HCT116 (cell line): ENCODE measurements at places on chromosomes 7 and 10. TPM values are rescaled to one million over a fixed set of nuclear protein-coding genes. Genes with fewer than 3 reads are reported as not detected.
A peak's percentile ranks its signal among the peaks of the same experiment; 100 is the strongest.

DNA sequence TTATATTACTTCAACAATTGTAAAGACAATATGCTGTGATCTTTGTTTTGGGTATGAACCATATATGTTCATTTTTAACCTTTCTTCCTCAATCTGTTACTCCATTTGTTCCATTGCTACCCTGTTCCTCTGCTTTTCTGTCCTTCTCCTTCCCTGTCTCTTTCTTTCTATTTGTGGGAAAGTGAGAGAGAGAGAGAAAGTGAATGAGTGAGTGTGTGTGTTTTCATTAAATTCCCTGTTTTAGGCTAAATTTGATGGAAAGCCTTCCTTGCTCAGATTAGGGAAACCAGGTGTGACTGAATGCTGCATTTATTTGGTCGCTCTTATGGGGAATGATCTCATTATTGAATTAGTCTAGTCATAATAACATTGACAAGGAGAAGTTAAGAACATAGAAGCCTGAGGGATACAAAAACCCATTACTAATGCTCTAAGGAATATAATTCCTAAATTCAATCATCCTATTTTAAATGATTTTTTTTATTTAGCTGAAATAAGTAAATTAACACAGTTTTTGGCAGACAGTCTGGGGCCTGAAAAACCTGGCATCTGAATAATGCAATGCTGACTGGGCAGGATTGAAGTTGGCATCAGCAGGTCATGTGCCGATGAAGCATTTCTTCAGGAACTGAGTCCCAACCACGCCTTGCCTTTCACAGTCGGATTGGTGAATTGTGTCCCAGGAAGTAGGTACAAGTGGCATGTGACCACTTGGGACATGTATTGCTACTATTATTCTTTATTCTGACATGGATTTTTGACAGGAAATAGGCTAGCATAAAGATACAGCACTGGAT, 117.6 kb upstream of the LRGUK start:
- no peak for DNase-seq

Gene FGF8
- total RNA-seq: 2.7 TPM

DNA sequence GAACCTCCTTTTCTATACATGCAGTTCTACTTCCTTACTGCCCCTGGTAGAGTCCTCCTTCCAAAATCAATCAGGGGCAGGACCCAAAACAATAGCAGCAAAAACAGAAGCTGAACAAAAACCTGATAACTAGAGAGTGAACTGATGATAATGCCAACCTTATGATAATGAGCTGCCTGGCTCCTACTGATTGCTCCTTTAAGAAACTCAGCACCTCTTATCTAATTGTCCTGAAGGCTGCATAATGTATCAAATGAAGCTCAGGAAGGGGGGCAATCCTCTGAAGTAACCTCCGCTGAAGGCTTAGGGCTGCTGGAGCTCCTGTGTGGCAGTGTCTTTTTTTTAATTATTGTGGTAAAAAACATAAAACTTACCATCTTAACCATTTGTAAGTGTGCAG, 257.0 kb downstream of the PHTF2 start:
- DNase-seq: no peak

Gene UTF1
- not detected for total RNA-seq

- no peak for DNase-seq
Observed at GRCh38 chr10:131908151-131908550, 7.3 kb downstream of the PPP2R2D start.

DNA sequence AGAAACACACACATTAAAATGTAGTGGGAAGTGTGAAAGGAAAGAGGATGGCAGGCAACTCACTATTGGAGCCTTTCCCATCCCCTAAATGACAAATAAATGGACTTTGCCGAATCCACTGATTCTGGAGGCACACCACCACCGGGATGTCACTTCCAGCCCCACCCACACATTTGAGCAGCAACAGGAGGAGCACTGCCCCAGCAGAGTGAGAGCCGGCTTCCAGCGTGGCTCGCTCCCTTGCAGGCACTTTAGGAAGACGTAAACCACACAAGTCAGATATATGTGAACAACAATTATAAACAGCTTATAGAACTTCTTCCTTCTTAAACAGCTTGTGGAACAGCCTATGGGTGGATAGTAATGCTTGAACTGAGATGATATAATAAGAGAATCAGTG, 191.0 kb downstream of the DGKI start:
- DNase-seq: no peak

DNA sequence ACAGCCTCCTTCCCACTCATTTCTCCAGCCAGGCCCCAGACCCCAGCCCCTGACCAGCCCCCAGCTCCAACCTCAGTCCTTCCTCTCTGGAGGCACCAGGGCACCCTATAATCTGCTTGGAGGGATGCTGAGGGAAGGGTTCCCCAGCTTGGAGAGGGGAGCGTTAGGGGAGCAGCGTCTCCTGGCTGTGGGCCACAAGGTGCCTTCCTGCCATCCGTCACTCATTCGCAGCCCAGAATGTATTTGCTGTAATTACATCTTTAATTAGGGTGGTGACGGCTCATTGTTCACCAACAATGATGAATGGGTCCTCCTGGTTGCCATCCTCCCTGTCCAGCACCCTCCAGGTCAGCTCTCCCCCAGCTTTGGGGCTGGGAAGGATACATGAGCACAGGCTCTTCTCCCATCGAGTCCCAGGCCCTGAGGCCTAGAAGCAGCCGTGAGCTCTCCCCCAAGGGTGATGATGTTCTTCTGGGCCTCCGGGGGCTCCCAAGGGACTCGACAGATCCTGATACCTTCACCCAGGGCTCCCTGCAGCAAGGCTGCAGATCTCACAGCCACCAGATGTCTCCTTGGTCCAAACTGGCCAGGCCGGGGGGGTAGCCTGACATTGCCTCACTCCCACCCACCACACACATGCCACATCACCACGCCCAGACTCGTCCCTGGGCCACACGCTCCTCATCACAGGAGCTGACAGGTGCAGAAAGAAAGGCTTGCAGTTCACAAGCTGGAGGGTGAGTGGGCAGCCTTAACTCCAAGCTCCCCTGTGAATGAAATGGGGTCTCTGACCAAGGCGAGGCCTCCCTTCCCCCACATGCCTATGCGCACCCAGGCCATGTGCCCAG, 26.8 kb downstream of the POLL start:
- no peak for DNase-seq

DNA sequence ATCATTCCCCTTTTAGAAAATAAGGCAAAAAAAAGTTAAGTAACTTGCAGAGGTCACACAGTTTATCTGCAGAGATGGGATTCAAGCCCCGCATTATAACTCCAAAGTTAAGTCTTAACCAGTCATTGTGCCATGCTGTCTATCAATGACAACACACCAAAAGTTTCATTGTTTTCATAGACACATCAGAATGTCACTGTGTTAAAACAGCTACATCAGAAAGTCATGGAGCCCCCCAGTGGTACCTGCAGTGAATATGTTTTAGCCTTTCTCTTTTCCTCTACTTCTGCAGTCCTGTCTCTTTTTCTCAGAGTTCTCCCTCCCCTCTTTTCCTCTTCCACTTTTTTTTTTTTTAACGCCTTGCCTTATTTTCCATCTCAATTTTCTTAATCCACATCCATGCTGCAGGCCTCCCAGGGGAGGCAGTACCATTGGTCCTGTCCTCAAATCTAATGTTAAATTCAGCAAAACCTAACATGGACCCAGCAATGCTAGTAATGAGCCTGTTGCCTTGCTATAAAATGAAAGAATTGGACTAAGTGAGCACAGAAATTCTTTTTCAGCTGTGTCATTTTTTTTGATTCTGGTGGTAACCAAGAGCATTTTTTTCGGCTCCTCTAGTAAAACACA, 3.8 kb upstream of the NRCAM start:
- peak; percentile 4 for DNase-seq

- no peak for DNase-seq
Observed at GRCh38 chr7:157477550-157478212, 140.9 kb downstream of the DNAJB6 start.

Gene C7orf57
- 0.15 TPM for total RNA-seq

- DNase-seq: no peak
Observed at GRCh38 chr7:138382862-138383565, 77.0 kb upstream of the TRIM24 start.

Gene GOLGA7B
- 1.0 TPM for total RNA-seq

- no peak for DNase-seq
Observed at GRCh38 chr10:4194231-4194630, 409.2 kb upstream of the KLF6 start.

DNA sequence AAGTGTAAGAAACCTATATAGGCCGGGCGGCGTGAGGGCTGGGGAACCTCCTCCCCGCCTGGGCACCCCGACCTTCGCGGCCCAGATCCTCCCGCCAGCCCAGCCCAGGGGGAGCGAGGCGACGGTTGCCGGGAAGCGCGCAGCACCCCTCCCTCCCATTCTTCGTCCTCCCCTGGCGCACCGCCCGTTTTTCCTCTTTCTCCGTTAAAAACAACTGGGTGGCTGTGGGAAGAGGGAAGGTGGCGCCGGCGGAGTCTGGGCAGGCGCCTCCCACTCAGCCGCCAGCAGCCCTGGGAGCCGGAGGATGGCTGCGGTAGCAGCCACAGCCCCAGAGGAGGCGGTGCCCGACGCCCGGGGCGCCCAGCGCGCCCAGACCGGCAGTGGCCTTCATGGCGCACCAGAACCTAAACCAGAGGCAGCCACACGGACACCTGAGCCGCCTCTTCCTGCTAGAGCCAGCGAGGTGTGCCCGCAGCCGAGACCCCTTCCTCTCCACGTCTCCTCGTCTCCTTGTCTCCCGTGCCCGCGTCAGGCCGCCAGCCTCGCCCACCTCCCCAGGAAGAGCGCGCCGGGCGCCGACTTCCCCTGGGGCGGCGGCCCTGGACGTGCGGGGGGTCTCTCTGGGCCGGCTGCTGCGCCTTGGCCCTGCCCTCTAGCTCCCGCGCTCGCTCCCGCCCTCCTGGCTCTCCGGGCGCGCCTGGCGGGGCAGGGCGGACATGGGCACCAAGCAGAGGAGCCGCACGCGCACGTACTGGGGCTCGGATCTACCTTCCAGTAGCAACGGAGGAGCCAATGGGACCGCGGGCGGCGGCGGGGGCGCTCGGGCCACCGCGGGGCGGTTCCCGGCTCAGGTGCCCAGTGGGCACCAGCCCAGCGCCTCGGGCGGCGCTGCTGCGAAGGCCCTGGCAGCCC, 32.8 kb upstream of the SFTPD start:
- peak; percentile 23 for DNase-seq

GRCh38 chr7:57407125-57407524, 42.9 kb upstream of the ZNF716 start:
- no peak for DNase-seq
